ENCODE measurements at places on chromosomes 5 and 9. TPM values are rescaled to one million over a fixed set of nuclear protein-coding genes. Genes with fewer than 3 reads are reported as not detected.

DNA sequence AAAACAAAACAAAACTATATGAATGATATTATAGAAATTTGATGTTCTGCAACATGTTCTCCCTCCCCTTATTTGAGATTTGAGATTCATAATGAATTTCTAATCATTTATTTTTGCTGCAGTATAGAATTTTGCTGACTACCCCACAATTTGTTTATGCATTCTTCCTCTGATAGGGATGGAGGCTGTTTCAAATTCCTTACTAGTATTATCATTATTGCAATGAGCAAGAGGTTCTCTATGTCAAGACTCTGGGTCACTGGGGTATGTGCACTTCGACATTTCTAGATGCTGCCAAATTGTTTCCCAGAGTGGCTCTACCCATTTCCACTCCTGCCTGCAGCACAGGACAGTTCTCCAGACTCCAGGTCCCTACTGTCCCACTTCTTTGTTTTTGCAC lies 54.9 kb upstream of the DAB2IP start:
- DNase-seq = no peak

- no peak for DNase-seq
Measured at GRCh38 chr9:21968331-21969010, 25.7 kb downstream of the CDKN2A start.

- DNase-seq = no peak
Measured at GRCh38 chr5:177604116-177604521, 4.2 kb downstream of the B4GALT7 start.

DNA sequence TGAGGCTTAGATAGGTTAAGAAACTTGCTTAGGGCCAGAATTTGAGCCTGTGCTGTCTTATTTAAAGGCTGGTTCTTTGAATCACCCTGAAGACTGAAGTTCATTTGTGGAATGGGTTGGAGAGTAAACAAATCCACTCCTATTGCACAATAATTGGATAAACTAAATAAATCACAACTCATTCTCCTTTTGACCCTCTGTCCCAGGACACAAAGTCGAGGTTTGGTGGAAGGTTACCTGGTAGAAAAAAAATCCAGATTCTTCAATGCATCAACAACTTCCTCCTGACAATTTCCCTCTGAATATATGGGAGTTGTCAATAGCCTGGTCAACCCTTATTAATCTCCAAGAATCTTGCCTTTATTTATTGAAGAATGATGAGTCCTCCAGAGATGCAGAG lies 28.9 kb downstream of the TBC1D2 start:
- no peak for DNase-seq

DNA sequence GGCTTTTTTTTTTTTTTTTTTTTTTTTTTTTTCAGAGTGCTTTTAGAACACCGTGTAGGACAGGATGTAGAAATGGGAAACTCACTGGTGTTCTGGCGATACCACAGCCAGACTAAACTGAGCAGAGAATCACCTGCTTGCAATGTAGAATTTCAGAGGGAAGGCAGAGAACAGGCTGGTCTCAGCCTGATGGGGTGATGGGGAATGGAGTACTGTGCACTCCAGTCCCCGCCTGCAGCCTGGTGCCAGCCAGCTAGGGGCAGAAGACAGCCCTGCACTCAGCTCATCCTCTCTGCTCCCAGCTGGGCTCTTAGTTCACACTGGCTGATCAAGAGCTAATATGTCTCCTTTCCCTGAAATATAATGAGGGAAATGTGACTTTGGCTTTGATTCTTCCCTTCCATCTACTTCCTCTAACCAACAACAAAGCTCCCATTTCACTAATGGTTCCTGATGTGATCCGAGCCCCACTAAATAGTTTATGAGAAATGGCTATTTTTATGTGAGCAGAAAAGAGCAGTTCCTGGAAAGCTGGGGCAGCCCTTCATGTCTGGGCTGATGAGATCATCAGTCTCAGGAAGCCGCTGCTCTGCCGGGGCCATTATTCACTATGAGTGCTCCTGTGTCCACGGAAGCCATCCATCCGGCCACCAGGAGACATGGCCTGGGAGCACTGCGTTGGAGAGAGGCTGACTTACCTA lies 209.7 kb downstream of the GADD45G start:
- no peak for DNase-seq

The CLK4 gene
- 9.8 TPM for total RNA-seq

The SPZ1 gene
- total RNA-seq = not detected

The SOHLH1 gene
- not detected for total RNA-seq

The PCDHB13 gene
- total RNA-seq = not detected

The GDF9 gene
- 1.3 TPM for total RNA-seq
